ENCODE measurements at places on chromosomes 12 and 14. TPM values are rescaled to one million over a fixed set of nuclear protein-coding genes. Genes with fewer than 3 reads are reported as not detected.

Gene TTC6
- 0.80 TPM for total RNA-seq

Gene SERPINA12
- total RNA-seq: not detected

Gene PIWIL1
- not detected for total RNA-seq

Gene SIRT4
- total RNA-seq: 0.35 TPM

Gene MFAP5
- 0.75 TPM for total RNA-seq

Gene CD69
- 1.4 TPM for total RNA-seq
